ENCODE measurements at places on chromosomes 16 and 17.
A peak's percentile ranks its signal among the peaks of the same experiment; 100 is the strongest.

- no peak overlapping the region for H3K27ac ChIP-seq
- H3K4me1 ChIP-seq = peaks cover 6% of the 10 kb centered on the region
- H3K36me3 ChIP-seq = no peaks in the 10 kb centered on the region
- no peak for DNase-seq
These were observed 392.4 kb upstream of the TNRC6C start for GRCh38 chr17:77566151-77566550.

GRCh38 chr16:76976101-76976500 is 214.9 kb upstream of the MON1B start:
- H3K36me3 ChIP-seq = no peaks in the 10 kb centered on the region
- H3K4me3 ChIP-seq = no peak overlapping the region
- no peaks in the 10 kb centered on the region for H3K27me3 ChIP-seq
- no peak overlapping the region for H3K27ac ChIP-seq
- DNase-seq = no peak
- no peaks in the 10 kb centered on the region for H3K4me1 ChIP-seq

GRCh38 chr17:15422392-15422965 is 44.9 kb downstream of the CDRT4 start:
- peaks cover 4% of the 10 kb centered on the region for H3K27me3 ChIP-seq
- no peak for DNase-seq
- H3K36me3 ChIP-seq = no peaks in the 10 kb centered on the region
- no peaks in the 10 kb centered on the region for H3K4me1 ChIP-seq

GRCh38 chr16:79042886-79043285 is 557.7 kb downstream of the MAF start:
- no peak for DNase-seq
- H3K4me3 ChIP-seq = no peak overlapping the region
- no peak overlapping the region for H3K27ac ChIP-seq
- no peaks in the 10 kb centered on the region for H3K27me3 ChIP-seq

DNA sequence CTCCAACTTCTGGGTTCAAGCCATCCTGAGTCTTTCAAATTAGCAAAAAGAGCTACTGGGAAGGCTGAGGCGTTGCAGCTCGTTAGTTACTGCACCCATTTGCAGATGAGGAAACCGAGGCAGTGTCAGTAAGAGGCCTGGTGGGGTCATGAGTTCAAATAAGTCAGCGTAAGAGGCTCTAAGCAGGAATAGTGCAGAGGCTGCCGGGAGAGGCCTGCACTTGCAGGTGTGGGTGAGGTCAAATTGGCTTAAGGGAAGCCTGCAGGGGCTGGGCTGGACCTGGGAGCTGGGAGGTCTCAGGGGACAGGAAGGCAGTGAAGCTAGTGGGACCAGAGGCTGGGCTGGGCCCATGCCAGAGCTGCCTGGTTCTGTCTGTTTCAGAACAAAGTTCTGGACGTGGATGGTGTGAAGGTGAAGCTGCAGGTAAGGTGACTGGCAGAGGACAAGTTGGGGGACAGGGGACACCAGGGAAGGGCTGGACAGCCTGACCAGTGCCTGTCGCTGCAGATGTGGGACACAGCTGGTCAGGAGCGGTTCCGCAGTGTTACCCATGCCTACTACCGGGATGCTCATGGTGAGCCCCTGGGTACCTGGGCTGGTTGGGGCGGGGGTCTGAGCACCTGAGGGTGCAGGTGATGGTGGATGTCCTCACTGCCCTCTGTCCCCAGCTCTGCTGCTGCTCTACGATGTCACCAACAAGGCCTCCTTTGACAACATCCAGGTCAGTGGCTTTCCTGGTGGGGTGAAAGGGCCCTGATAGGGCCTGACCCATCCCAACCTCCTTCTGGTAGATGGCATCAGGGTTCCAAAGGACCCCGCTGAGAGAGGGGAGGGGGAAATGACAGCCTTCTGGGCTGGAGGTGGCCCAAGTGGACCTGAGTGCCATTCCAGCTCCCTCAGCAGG is 3.0 kb downstream of the RAB26 start:
- H3K4me1 ChIP-seq = peaks cover 30% of the 10 kb centered on the region
- no peak overlapping the region for H3K27ac ChIP-seq
- H3K4me3 ChIP-seq = peak overlapping the region; percentile 79
- H3K27me3 ChIP-seq = no peaks in the 10 kb centered on the region
- DNase-seq = no peak

GRCh38 chr16:69703638-69704037 is 22.7 kb downstream of the NQO1 start:
- no peaks in the 10 kb centered on the region for H3K27me3 ChIP-seq
- H3K4me3 ChIP-seq = no peak overlapping the region
- no peak for DNase-seq
- no peaks in the 10 kb centered on the region for H3K4me1 ChIP-seq

DNA sequence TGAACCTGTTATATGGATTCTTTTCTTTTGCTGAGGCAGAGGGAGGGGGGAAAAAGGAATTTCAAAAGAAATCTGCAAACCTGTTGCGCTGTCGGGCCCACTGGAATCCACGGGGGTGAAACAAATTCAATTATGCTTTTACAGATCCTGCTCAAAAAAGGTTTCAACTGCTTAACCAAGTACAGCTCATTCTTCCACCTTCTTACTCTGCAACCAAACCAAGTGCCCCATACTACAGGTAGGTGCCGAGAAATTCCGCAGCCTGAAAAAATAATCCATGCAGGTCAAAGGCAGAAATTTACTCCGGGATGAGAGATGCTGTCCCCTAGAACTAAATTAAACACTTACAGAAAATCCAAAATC is 416 bp downstream of the RNF43 start:
- no peak for DNase-seq
- H3K4me1 ChIP-seq = peaks cover 16% of the 10 kb centered on the region
- no peaks in the 10 kb centered on the region for H3K27me3 ChIP-seq
- no peaks in the 10 kb centered on the region for H3K36me3 ChIP-seq

- H3K27ac ChIP-seq = peak overlapping the region; percentile 100
- DNase-seq = peak; percentile 7
- H3K27me3 ChIP-seq = no peaks in the 10 kb centered on the region
- H3K4me3 ChIP-seq = peak overlapping the region; percentile 99
These were observed 660 bp downstream of the RBBP6 start for GRCh38 chr16:24539850-24540601.

All from naive B cell (primary cell).